Colonic mucosa (tissue), 4 donors: ENCODE measurements at places on chromosomes 1 and 21. TPM values are rescaled to one million over a fixed set of nuclear protein-coding genes. Genes with fewer than 3 reads are reported as not detected.

DNA sequence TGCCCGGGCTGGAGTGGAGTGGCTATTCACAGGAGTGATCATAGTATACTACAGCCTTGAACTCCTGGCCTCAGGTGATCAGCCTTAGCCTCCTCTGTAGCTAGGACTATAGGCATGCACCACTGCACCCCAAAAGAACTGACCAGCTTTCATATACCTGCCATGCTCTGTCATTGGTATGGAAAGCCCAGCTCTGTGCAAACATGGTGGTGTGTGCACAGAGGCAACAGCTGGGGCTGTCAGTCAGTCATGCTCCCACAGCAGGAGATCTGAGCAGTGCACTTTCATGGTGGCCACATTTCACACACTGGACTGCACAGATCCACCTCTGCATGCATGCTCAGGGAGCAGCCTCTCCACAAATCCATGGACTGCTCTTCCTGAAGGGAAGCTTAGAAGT is 8.8 kb upstream of the JAK1 start:
- DNase-seq, result no peak

DNA sequence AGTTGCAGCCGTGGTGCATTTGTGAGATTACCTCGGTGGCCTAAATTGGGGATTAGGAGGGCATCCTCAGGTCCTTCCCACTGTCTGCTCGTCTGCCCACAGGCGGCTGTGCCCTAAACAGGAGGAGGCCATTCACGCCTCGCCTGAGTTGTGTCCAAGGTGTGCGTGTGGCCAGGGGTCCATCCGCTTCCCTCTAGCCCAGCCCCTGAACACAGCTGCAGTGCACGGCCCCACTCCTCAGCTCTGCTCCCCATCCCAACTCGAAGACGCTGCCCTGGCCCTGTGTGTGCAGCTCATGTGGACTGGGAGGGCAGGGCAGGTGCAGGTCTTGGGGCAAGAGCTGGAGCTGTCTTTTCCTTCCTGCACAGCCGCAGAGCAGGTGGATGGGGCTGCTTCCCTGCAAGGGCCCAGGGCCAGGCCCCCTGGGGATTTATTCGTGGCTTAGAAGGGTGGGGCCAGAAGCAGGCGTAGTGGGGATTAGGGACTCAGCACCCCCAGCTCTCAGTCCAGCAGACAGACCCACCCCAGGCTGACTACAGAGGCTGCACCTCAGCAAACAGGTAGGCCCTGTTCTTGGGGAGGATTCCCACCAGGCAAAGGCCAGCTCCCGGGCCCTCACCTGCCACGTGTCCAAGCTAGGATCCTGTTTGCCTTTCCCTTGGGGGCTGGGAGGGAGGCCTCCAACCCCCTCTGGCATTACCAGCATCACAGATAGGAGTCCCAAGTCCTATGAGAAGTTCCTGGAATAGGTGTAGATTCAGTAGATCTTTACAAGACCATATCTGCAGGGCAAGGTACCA is 4.3 kb downstream of the GUK1 start:
- no peak for DNase-seq

GRCh38 chr1:213419401-213420030 is 368.5 kb downstream of the RPS6KC1 start:
- no peak for DNase-seq

DNA sequence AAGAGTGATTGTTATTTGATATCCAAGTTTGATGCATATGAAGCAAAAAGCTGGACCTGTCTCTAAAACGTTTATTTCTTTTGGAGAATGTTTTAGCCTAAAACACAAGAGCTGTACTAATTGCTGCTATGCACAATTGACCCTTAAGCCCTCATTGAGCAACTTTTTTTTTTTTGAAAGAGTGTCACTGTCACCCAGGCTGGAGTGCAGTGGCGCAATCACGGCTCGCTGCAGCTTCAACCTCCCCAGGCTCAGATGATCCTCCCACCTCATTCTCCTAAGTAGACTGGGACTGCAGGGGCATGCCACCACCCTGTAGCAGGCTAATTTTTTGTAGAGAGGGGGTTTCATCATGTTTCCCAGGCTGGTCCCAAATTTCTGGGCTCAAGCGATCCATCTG is 129.1 kb downstream of the PIK3R3 start:
- no peak for DNase-seq

The ELF3 gene
- total RNA-seq, result 1,162 TPM
